Activated B cell treated with CpG ODN at 0.5 μM for 24 hours (primary cell): ENCODE measurements at places on chromosomes 5 and 9. TPM values are rescaled to one million over a fixed set of nuclear protein-coding genes. Genes with fewer than 3 reads are reported as not detected.

Gene OR4F3
- not detected in 2 replicates for total RNA-seq

Gene MARVELD2
- total RNA-seq: 1.2 and 1.6 TPM in 2 replicates

Gene SLC34A1
- total RNA-seq: not detected in 2 replicates

Gene IDNK
- total RNA-seq: 7.9 and 8.4 TPM in 2 replicates

Gene LHX3
- 0.17 TPM in 1 of 2 replicates, not detected in the other for total RNA-seq

Gene HRCT1
- total RNA-seq: not detected in 2 replicates

Gene SPRY4
- total RNA-seq: not detected in 2 replicates

Gene RPL35
- 2,037 and 2,426 TPM in 2 replicates for total RNA-seq

Gene PCDHB15
- total RNA-seq: not detected in 2 replicates

Gene CDH9
- total RNA-seq: not detected in 2 replicates
